ENCODE measurements at places on chromosomes 13 and 19.
A peak's percentile ranks its signal among the peaks of the same experiment; 100 is the strongest.

- no peak for DNase-seq
Measured at GRCh38 chr19:33690378-33691029, 68.8 kb downstream of the CHST8 start.

GRCh38 chr13:96243376-96243775 is 153.5 kb downstream of the HS6ST3 start:
- DNase-seq: no peak

- DNase-seq: peak; percentile 69
Measured at GRCh38 chr19:50362656-50363424, 2.6 kb downstream of the NAPSA start.

DNA sequence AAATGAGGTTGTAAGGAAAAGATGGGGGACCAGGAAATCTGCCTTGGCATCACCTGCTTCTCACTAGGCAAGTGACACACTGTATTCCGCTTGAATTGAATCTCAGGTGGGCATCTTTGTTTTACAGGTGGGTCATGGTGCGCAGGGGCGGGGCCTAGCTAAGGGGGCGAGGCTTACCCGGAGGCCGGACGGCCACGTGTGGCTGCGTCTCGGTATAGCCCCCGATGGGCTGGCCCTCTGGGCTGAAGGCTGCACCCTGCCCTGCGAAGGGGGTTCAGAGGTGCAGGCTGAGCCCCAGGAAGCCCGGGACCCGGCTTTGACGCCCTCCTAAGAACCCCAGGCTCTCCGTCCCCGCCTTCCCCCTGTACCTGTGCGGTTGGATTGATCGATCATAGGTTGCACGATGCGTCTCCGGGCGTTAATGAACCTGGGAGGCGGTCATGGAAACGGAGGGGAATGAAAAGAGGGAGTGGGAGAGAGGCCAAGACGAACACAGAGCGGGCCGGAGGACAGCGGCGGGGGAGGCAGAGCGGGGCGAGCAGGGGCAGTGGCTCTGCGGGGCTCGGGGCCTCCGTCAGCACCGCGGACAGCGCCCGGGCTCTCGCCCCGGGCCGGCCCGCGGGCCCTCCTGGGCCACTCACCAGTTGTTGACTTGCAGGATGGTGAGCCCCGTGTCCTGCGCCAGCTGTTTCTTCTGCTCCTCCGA is 12.5 kb downstream of the MEIS3 start:
- no peak for DNase-seq

Measured in activated CD4-positive, alpha-beta T cell treated with anti-CD3 and anti-CD28 coated beads for 48 hours (primary cell).